Posterior cingulate gyrus (tissue), 11 donors: ENCODE measurements at places on chromosomes 2 and 18.

- no peak for DNase-seq
These were observed 417.6 kb upstream of the MEX3C start for GRCh38 chr18:51614967-51615571.

DNA sequence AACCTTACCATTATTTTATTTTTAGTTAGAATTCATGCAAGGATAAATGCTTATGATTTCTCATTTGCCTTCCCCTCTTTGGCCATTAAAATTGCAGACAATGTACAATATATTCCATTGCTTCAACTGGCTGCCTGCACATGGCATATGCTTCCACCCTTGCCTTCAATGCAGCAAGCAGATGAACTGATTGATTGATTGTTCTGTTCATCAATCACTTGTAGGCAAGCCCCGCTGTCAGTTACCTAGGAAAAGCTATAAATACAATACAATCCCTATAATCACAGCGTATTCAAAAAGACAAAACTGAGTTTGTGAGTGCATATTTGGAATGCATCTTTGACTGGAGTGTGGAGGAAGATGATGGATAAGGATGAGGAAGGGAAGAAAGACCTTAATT lies 73.6 kb upstream of the CAVIN2 start:
- DNase-seq, result no peak

- DNase-seq, result no peak
These were observed 14.9 kb upstream of the ITM2C start for GRCh38 chr2:230849633-230850357.

DNA sequence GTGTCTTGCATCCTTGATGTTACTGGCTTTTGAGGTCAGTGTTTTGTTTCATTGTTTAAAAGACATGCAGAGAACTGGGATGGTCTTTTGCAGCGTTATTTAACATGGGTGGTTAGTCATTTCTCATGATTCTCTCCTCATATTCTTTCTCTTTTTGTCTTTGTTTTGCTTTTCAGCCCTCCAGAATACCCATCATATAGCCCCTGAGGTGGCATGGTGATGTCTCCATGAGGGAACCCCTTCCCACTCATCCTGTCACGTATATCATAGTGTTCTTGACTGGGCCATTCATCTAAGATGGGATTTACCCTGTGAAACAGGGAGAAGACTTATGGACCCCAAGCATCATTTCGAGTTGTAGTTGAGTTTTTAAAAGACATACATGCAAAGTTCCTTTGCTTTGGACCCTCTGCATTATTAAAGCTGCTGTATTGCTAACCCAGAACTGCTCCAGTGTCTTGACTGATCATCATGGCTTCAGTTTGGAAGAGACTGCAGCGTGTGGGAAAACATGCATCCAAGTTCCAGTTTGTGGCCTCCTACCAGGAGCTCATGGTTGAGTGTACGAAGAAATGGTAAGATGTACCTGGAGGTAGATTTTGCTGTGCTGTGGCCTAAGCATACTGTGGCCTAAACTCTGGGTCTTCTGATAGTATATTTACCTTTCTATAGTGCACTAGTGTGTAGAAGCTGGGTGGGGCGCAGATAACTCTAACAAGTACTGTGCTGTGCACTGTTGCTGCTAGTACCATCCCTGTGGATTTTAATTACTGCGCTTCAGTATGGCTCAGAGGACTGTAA lies 1.4 kb downstream of the EHBP1 start:
- DNase-seq, result no peak

- DNase-seq, result no peak
These were observed 54.7 kb downstream of the DTNB start for GRCh38 chr2:25618676-25619075.

- no peak for DNase-seq
These were observed 1.0 kb downstream of the EPHA4 start for GRCh38 chr2:221571025-221571550.

DNA sequence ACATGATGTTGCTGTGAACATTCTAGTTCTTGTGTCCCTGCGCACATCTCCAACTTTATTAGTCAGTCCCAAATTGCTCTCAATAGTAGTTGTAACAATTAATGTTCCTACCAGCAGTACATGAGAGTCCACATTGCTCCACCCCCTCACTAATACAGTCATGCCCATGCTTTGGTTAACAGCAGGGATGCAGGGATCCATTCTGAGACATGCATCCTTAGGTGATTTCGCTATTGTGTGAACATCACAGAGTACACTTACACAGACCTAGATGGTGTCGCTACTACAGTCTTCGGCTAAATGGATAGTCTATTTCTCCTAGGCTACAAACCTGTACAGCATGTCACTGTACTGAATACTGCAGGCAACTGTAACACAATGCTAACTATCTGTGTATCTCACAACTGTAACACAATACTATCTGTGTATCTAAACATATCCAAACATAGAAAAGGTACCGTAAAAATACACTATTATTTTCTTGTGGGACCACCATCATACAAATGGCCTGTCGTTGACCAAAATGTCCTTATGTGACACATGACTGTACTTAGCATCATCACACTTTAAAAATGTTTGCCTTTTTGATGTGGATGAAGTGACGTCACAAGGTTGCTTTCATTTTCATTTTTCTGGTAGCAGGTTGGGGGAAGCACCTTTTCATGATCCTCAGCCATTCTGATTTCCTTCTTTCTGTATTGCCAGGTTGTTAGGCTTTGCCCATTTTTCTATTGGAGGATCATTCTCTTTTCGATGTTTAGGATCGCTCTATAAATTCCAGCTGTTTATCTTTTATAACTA lies 82.9 kb upstream of the RNF152 start:
- no peak for DNase-seq

- peak; percentile 95 for DNase-seq
These were observed 111.4 kb downstream of the FTCDNL1 start for GRCh38 chr2:199739413-199740110.

GRCh38 chr2:37894601-37895000 lies 30.5 kb upstream of the RMDN2 start:
- DNase-seq, result no peak

DNA sequence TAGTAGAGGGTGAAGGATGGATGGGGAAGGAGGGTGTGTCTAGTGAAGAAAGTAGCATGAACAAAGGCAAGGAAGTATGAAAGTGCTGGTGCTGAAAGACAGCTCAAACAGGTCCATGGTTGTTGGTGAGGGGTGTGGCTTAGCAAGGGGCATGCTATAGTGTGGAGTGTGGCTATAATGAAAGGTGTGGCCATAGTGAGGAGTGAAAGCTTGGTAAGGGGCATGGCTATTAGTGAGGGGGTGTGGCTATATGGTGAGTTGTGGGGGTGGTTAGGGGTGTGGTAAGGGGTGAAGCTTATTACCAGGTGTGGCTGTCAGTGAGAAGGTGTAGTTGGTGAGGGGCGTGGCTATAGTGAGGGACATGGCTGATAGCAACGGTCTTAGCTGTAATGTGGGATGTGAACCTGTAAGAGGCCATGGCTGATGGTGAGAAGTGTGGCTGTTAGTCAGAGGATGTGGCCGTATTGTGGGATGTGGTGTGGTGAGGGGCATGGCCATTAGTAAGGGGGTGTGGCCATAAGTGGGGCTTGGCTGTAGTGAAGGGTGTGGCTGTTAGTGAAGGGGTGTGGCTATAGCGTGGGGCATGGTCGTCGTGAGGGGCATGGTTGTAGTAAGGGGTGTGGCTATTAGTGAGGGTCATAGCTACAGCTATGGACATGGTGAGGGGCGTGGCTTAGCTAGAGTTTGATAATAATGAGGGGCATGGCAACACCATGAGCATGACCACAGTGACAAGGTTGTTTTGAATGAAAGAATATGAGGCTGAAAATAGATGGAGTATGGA lies 549.6 kb downstream of the FBXO15 start:
- no peak for DNase-seq

- no peak for DNase-seq
These were observed 385.0 kb upstream of the KLHL29 start for GRCh38 chr2:22999951-23000350.

DNA sequence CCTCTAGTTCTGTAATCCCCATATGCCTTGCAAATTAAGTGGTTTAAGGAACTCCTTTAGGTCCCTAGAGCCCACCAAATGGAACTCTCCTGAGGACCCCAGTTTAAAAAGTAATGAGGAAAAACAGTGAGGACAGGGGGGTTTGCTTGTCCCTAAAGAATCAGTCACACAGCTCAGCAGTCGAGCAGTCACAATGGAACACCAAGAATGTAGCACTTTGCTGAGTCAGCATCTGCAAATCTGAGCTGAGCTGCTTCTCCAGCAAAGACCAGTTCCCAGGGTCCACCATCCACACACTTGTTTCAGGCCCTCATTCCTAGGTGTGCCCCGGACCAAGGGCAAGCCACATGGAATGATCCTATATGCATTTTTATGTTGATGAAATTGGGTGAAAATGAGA lies 46.2 kb upstream of the NEDD4L start:
- DNase-seq, result no peak

DNA sequence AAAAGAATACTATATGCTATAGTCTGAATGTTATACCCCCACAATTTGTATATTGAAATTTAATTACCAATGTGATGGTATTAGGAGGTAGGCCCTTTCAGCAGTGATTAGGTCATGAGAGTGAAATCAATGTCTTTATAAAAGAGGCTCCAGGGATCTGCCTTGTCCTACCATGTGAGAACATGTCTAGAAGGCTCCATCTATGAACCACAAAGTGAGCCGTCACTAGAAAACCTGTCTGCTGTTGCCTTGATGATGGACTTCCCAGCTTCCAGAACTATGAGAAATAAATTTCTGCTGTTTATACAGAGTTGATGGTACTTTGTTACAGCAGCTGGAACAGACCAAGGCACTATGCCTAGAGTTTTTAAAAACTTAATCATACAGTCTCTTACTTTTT lies 46.3 kb upstream of the FAM124B start:
- no peak for DNase-seq

- DNase-seq, result no peak
These were observed 83.3 kb upstream of the ID2 start for GRCh38 chr2:8598295-8599165.

- no peak for DNase-seq
These were observed 30.0 kb downstream of the MRPL35 start for GRCh38 chr2:86229221-86229620.

DNA sequence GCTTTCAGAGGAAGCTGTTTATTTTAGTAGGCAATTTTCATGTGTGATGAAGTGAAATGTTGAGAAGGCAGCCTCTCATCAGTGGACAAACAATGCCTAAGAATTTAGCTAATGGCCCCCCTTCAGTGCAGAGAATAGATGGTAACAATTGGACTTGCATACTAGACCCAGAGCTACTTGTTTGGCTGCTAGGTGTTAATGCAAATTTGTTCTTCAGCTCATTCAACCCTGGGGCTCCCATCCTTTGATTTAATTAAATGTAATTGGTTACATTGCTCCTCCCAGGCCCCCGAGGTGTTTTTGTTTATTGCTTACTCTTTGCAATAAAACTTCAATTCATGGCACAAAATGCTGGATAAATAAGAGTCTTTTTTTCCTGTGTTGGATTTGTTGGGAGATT lies 68.6 kb downstream of the CAMKMT start:
- DNase-seq, result no peak

DNA sequence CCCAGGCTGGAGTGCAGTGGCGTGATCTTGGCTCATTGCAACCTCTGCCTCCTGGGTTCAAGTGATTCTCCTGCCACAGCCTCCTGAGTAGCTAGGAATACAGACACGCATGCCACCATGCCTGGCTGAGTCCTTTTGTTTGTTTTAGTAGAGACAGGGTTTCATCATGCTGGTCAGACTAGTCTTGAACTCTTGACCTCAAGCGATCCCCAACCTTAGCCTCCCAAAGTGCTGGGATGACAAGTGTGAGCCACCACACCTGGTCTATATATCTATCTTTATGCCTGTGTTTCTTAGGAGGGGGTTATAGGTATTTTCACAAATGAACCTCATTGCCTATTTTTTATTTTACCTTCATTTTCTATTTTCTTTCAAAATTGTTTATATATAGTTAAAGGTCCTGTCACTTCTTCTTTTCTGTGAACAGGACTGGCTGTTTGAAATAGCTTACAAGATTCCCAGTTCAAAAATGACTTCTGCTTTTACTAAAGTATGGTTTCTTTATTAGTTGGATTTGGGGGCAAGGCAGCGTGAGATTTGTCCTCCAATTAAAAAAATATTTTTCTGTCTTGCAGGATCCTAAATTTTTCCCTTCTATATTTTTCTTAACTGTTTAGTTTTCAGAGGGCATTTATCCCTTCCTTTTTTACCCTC lies 16.4 kb upstream of the MARCHF7 start:
- no peak for DNase-seq

- no peak for DNase-seq
These were observed 247.8 kb upstream of the SIX2 start for GRCh38 chr2:45256867-45257641.

GRCh38 chr2:134150760-134151159 lies 103.1 kb upstream of the MGAT5 start:
- DNase-seq, result no peak

GRCh38 chr2:135119582-135119981 lies 67.5 kb downstream of the RAB3GAP1 start:
- no peak for DNase-seq

DNA sequence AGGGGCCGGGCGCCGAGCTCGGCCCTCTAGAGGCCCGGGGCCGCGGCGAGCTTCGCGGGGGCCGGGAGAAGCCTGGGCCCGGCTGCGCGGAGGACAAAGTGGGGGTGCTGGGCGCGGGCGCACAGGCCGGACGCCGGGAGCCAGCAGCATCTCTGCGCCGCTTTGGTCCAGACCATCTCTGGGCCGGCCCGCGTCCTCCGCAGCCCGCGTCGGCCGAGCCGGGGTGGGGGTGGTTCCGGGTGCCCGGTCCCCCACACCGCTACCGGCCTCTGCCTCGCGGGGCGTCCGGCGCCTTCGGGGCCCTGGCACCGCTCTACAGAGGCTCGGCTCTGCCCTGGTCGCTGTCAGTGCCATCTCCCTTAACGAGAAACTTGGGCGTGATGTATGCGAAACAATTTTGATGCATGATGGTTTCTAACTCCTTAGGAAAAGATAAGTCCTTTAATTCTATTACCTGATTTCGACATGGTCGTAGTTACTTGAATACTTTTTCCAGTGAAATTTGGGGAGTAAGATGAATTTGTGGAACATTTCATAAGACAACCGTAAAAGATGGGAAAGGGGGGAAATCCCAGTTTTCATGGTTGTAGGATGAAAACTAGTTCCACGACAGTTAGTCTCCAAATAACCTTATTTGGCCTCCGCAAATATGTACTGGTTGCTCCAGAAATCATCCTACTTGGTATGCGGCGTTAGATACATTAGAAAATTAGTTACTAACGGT lies 562 bp downstream of the TWSG1 start:
- peak; percentile 23 for DNase-seq

- DNase-seq, result no peak
These were observed 83.6 kb downstream of the ACVR1 start for GRCh38 chr2:157792335-157793052.
